KBM-7 (cell line): ENCODE measurements at places on chromosomes 7 and 10.

DNA sequence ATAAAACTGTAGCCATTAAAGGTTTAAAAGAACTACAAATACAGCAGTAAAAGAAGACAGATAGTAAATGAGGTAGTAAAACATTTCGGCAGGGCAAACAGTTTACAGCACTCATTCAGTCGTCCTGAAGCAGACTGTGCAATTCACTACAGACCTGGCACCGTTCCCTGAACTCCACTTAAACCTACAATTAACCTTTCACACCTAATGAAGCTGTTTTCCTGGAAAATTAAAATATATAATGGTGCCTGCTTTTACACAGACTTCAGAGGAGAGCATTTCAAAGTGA is 335.3 kb downstream of the GFRA1 start:
- DNase-seq: no peak

DNA sequence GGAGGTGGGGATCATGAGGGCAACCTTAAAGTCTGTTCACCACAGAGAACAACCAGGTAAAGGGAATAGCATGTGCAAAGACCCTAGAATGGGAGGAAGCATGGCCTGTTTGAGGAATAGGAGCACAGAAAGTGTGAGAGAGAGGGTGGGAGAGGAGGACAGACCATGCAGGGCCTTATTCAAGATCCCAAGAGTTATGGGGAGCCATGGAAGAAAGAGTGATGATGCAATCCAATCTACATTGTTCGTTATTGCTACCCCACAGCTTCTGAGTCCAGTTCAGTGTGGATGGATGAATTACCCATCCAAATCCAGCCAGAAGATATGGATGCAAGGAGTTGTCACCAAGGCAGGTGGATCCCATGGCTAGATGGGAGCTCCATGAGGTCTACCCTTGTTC is 7.8 kb upstream of the EIF4EBP2 start:
- no peak for DNase-seq

DNA sequence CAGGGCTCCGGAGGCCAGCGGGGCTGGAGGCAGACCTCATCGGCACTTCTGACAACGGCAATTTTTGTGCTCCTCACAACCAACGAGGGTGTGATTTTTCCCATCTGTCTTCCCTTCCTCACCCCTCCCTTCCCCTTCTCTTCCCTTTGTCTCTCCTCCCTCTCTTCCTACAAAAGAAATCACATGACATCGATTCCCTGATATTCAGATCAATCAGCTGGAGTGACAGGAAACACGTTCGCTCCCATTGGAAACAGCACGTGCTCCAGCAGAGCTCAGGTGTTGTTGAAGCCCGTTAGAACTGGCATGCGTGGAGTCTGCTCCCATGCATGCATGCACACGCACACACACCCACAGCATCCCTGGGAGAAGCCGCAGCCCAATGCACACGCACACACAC is 222.4 kb downstream of the PTPRN2 start:
- no peak for DNase-seq

GRCh38 chr7:120792861-120793130 is 65.1 kb downstream of the TSPAN12 start:
- DNase-seq: no peak

DNA sequence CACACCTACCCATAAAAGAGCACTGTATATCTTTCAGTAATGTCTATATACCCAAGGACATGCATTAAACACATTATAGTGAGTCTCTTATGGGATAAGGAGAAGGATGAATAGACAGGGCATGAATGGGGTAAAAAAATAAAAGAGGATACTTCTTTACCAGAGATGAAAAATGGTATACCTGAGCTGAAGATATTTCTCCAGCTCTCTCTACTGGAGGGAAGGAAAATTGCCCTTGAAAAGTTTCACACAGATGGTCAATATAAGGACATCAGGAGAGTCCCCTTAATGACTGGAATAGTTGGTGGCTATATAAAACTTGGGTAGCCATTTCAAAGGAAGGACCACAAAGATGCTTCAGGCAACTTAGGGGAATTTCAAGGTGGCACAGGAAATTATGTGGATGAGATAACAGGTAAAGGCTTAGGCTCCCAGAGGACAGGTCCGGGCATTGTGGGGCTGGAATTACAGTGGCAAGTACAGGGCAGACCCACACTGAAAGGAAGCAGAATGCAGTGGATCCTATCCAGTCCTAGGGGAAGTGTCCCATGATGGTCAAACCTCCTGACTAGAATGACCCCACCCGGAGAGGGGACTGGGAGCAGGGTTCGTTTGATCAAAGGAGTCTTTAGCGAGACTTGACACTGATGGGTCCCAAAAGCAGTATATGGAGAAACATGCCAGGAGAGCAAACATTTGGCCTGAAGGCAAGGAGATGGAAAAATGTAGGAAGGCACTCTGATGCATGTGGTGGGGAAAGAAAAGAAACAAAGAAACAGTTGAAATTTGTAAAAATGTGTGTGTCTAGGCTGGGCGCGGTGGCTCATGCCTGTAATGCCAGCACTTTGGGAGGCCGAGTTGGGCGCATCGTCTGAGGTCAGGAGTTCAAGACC is 35.6 kb downstream of the PLAU start:
- no peak for DNase-seq

DNA sequence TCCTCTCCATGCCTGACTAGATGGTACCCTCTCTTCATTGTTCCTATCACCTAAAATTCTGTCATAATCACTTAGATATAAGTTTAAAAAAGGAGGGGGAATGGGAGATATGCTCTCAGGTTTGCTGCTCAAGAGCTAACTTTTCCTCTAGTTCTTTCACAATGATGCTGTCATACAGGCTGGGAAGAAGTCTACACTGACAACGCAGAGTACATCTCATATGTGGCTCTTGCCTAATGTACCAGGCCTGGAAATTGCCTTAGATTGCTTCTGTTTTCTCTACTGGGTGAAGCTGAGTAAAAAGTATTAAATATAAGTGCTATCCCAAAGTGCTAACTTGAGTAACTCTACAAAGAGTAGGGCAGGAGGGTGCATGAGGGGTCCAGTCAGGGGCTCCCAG is 43.8 kb upstream of the BET1 start:
- DNase-seq: no peak

DNA sequence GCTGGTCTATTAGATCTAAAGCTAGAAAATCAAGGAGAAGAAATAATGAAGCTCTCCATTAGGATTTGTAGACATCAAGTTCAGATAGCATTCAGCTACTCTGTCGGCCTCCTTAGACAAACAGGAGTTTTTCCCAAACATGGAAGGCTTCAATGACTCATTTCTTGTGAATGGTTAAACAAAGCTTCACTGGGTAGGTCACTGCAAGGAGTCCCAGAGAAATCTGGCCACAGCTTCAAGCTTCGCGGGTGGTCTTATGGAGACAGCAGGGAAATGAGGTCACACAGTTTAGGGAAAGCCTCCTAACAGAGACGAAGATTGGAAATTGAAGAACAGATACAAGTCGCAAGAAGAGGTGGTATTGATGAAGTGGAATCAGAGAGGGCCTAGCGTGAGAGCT is 22.6 kb upstream of the LRRC72 start:
- no peak for DNase-seq

DNA sequence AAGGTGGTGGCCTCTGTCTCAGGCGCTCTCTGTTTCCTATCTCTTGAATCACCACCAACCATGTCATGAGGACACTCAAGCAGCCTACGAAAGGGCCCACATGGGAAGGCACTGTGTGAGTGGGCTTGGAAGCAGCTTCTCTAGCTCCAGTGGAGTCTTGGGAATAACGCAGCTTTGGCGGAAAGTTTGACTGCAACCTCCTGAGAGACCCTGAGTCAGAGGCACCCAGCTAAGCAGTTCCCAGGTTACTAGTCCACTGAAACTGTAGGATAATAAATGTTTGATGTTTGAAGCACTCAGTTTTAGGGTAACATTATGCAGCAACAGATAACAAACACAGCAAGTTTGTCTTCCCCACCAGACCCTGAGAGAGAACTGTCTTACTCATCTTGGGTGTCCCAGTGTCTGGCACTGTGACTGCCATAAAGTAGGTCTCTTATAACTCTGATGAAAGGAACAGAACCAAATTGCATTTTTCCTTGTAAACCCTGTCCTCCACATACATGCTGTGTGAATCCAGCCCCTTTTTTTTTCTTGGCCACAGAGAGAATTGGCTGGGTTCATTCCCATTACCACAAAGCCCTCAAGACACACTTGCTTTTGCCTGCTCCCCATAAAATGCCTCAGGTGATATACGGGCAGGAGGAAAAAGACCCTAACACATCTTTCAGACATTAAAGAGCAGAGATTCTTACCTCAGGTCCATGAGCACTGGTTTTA is 185.5 kb downstream of the ZNF365 start:
- no peak for DNase-seq

- DNase-seq: no peak
Observed at GRCh38 chr7:135257-135653, 57.1 kb upstream of the FAM20C start.

GRCh38 chr7:2255145-2256139 is 13.4 kb downstream of the NUDT1 start:
- no peak for DNase-seq

- DNase-seq: no peak
Observed at GRCh38 chr7:55474944-55475854, 97.1 kb downstream of the VOPP1 start.

- DNase-seq: no peak
Observed at GRCh38 chr10:45354261-45354660, 19.8 kb upstream of the ALOX5 start.

GRCh38 chr7:124251636-124252035 is 218.8 kb upstream of the TMEM229A start:
- no peak for DNase-seq

DNA sequence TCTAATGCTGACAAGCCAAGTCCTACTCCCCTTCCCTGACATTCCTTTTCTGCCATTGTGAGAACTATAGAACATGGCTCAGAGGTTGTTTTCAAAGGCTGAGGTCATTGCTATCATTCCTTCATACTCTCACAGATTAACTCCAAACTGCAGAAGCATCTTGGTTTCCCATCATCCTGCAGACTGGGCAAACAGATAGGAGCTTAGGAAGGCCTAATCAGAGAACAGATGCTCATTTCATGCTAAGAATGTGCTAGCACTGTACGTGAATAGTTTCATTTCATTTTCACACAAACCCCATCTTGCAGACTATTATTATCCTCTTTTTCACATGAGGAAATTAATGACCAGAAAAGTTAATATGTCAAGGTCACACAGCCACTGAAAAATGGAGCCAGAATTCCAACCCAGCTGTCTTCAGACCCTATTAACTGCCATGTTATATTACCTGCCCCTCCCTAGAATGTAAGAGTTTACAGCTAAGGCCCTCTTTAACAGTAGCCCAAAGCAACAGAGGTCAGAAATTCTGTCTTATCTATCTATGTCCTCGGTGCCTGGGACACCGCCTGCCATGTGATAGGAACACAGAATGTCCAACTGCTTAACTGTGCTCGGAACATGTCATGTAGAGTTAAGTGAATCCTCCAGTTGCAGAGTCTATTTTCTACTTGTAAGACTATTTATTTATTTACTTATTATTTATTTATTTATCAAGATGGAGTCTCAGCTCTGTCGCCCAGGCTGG is 2.9 kb upstream of the LCOR start:
- no peak for DNase-seq

DNA sequence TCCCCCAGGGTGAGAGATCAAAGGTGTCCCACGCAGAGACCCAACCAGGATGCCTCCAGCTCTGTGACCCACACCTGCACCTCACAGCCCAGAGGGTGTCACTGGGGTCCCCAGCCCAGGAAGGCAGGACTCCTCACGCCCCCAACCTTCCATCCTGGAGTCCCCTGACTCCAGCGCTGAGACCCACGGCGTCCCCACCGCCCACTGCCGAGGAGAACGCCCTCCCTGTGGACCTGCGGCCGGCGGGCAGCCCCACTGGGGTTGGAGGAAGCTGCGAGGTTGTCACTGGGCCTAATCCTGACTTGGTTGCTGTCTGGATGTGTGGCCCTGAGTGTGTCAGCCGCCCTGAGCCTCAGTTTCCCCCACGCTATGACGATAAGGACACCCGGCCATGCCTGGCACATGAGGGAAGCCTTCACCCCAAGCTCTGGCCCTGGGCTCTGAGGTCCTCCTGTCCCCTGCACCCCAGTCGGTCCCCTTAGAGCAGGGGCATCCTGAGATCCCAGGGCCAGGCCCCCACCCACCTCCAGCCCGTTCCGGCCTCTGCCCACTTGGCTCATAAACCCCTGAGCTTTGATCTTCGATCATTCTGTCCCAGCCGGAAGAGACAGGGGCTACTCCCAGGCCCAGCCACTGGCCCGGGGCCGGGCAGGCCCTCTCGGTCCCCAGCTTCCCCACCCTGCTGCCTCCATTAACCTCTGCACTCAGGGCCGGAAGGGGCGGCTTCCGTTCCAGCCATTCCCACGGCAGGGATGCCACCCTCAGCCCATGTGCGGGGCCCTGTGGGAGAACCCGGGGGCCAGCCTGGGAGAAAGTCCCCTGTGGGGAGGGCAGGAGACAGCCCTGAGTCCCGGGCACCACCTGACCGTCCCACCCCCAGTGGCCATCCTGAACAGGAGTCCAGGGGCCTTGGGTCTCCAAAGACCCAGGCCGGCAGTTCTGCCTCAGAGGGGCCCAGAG is 113.2 kb downstream of the MICALL2 start:
- no peak for DNase-seq

DNA sequence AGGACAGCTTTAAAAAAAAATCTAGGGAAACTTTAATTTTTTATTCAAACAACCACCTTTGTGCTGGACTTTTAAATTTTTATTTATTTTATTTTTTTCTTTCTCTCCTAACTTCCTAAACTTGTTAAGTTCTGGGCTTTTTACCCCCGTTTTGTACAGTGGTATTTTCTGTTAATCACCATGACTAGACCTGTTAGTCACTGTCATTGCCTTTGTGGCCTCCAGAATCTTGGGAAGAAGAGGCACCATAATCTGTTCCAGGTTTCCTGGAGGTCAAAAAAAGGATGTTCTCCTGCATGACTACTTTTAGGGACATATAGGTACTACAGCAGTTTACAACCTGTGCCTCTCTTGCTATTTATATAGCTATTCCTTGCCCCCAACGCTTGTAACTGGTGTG is 31.1 kb upstream of the DDX50 start:
- no peak for DNase-seq

GRCh38 chr7:133364959-133365690 is 112.2 kb downstream of the EXOC4 start:
- DNase-seq: peak; percentile 20

DNA sequence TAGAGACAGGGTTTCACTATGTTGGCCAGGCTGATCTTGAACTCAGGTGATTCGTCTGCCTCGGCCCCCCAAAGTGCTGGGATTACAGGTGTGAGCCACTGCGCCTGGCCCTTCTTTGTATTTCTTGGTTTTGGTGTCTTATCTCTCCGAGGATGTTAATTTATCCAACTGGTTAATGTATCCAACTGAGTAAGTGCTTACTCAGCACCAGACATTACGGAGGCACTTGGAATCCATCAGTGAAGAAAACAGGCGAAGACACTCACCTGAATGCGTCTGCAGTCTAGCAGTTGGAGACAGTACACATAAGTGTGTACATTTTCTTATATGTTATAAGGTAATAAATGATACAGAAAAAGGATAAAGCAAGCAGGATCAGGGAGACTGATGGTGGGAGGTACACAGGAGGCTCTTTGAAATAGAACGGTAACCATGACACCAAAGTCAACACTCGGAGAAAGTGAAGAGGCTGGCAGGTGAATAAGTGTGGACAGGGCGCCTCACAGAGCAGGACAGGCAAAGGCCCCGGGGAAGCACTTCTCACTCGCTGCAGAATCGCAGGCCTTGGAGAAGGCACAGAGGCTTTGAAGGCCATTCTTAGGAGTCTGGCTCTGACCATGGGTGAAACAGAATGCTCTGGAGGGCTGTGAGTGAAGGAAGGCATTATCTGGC is 73.1 kb downstream of the LANCL2 start:
- DNase-seq: no peak

GRCh38 chr10:5606864-5607263 is 59.5 kb downstream of the ASB13 start:
- DNase-seq: no peak
